ENCODE measurements at places on chromosomes 7 and 10.

GRCh38 chr10:127279334-127279774 is 83.0 kb upstream of the INSYN2A start:
- DNase-seq, result no peak

GRCh38 chr10:75040576-75040975 is 70.9 kb upstream of the SAMD8 start:
- DNase-seq, result no peak

DNA sequence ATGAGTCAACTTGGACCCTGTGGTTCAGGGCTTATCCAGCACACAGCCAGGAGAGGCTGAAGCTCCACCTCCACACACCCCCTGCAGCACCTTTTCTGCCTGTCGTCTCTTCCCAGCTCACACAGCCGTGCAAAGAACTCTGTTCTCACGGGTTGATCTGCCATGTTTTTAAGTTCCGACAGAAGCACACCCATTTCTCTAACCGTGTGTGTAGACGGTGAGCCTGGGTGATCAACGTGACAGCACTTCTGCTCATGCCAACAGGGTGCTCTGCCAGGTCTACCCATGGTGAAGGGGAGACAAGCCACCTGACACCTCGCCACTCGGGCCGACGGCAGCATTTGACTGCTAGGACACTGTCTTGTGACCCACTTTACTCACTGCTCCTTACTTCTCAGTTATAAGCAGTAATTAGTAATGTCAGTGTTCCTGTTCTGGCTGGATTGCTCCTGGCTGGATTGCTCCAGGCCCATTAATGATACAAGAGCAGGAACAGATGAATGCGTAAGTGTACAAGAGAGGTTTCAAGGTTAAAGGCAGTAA is 90.5 kb downstream of the RNF216 start:
- no peak for DNase-seq

DNA sequence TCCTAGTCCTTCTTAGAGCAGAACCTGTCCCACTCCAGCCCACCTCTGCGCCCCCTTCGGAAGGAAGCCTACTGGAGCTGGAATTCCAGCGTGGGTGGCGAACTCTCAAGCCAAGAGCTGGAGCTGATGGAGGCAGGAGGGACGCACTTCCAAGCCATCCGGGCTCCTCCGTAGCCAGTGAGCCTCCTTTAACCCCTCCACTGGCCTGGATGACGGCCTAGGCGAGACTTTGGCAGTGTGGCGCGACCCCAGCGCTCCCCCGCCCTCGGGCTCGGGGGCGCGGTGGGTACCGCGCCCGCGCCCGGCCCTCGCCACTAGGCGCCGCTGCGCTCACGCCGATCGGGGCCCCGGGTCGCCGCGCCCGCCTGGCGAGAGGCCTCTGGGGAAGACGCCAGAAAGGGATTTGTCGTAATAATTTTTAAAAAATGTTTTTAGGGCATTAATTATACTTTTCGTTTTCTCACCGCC is 5.1 kb upstream of the EMX2 start:
- DNase-seq, result no peak

DNA sequence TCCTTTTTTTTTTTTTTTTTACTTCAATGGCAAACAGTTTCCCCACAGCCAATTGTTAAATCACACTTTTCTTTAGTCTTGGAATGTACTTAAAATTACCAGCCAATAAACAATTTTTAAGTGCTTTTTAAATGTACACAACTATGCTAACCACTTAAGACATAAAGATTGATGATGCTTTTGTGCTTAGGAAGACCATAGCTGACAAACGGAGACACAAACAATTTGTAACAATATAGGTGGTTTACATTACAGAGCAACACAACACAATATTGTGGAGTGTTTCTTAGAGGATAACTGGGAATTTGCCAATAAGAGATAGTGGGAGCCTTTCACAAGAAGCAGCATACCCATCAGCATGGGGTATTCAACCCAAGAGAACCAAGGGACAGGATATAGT is 798.5 kb upstream of the IGFBP3 start:
- DNase-seq, result no peak

- DNase-seq, result no peak
Observed at GRCh38 chr7:74230446-74231231, 20.8 kb downstream of the LAT2 start.

DNA sequence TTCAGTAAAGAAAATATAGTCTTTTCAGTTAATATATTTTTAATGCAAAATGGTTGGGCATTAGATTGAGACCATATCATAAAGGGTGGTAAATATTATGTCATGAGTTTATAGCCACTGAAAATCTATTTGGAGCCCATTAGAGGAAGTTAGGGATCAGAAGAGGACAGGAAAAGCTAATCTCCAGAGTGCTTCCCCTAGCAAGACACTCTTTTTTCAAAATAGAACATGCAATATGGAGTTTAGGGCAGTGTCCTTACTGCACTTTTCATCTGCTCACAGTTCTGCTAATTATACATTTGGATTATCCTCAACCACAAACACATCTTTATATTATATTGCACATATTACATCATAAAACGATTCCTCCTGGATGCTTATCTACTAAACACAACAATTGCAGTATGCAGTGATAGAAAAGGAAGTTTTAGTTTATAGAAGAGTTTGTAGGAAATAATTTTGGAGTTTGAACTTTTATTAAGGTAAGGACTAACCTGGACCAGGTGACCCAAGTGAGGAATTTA is 159.8 kb downstream of the PHF14 start:
- DNase-seq, result no peak

DNA sequence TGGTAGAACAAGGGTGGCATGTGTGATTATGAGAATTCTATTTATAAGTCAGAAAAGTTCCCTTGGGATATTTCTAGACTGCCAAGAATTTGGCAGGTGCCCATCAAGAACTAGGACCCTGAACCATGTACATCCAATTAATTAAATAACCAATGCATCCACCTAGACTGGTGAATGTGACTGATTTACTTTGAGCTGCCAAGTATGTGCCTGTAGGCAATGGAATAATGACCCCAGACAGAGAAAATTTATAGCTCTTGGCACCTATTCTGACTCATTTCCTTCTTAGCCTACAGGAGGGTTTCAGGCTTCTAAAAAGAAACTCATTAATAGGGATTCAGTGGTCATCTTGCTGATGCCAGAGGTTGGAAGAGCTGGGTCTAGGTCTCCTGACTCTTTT is 54.9 kb downstream of the KCNH2 start:
- DNase-seq, result no peak

- no peak for DNase-seq
Observed at GRCh38 chr7:120337308-120337907, 64.4 kb downstream of the KCND2 start.

DNA sequence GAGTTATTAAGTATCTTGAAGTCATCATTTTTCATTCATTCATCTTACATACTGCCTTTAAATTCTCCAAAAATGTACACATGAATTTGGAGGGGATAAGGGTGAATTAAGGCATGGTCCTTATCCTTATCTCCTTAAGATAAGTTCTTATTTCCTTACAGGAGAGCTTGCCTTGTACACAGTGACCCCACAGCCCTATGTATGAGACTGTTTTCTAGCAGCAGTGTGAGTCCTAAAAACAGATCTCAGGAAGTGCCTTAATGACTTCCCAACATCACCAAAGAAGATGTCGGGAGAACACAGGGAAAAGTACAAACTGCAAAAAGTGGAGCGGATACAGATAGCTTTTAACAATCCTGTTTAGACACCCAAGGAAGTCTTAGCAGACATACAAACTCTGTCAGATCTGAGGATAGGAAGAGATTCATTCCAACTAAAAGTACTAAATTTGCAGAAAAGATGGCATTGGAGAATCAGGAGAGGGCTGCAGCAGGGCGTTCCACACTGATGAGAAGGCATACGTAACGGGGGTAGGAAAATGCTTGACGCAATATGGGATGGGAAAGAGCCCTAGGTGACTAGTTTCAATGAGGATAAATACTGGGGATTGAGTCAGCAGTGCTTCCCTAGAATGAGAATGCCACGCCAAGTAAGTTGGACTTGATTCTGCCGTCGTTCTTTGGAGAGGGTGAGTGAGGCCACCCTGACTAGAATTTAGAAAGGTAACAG is 570.2 kb downstream of the PARD3 start:
- DNase-seq, result no peak

DNA sequence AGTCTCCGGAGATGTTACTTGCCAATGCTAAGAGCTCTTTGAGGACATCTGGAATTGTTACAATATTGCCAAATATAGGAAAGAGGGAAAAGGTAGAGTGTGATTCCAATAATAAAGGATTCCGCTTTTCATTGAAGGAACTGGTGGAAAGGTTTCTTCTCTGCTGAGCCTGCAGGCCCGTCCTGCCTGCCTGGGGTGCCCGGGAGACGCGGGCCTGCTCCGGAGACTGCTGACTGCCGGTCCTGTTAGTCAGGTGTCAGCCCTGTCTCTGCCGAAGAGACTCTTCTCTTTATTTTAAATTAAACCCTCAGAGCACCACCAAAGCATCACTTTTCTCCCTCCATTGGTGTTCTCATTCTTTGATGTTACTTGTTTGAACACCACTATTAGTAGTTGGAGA is 2.2 kb downstream of the EGFR start:
- no peak for DNase-seq

DNA sequence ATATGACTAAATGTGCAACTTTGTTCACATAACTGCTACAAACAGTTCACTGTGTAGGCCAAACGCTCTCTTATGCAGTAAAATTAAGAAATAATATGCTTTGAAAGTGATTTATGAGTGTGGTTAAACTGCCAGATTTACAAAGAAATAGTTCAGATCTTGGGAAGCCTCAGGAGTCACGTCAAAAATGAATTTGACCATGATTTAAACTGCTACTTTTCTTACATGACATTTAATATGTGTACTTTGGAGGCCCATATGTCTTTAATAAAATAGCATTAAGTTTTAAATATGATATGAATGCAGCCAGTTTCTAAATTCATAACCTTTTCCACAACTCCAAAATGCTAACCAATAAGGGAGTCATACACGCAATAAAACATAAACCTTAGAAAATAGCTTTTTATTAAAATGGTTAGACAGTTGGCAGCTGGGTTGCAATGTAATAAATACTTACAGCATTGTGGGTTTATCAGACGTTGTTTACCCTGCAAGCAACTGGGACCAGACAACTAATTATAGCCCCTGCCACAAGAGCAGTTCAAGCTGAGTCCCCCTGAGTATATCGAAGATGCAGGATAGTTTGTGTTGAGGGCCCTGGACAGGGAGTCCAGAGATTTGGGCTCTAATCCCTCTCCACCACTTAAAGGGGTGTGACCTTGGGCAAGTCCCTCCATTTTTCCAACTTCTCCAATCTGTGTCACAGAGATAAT is 640.4 kb downstream of the LRMDA start:
- no peak for DNase-seq

DNA sequence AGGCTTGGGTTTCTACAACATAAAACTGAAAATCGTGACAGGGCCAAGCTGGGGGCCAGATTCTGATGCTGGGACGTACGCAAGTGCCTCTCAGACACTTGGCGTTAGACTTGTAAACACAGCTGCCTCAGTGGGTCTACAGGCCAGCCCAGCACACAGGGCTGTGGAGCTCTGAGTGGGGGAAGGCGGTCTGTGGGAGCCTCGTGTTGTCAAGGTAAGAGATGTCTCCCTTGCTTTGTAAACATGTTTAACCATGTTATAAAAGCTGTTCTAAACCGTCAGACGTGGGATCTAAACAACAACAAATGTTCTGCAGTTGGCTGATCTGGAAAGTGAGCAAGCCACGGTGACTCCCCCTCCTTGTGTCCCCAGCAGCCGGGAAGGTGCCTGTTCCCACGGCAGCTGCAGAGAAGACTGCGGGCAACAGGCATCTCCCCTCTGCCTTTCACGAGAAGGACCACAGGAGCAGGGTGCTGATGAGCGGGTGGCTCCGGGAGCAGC is 67.8 kb downstream of the ZRANB1 start:
- no peak for DNase-seq

GRCh38 chr7:94433224-94433623 is 38.5 kb downstream of the COL1A2 start:
- DNase-seq, result no peak

- no peak for DNase-seq
Observed at GRCh38 chr10:99372546-99373271, 43.6 kb downstream of the CNNM1 start.

Data from stimulated activated CD4-positive, alpha-beta T cell treated with anti-CD3 and anti-CD28 coated beads, Interleukin-1b, Interleukin-23, amount 100 ng/mL, for 1 hour (primary cell).